ENCODE measurements at places on chromosomes 7 and 10. TPM values are rescaled to one million over a fixed set of nuclear protein-coding genes. Genes with fewer than 3 reads are reported as not detected.

DNA sequence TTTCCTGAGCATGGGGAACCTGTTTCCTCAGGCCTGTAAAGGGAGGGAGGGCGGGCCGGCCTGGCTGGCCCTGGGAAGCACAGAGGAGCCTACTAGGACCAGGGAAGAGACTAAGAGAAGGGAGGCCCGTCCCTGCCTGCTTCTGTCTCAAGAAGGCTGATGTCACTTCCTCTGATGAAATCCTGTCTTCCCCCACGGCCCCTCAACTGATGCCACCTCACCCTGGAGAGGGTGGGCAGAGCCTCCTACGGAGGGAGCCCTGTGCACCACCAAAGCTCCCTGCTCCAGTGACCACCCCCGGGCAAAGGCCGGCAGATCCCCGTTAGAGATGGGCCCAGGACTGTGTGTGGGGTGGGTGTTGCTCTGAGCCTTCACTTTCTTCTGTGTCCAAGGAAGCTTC lies 1.0 kb upstream of the PILRA start:
- no peak overlapping the region for H3K4me3 ChIP-seq
- H3K36me3 ChIP-seq, result peaks cover 16% of the 10 kb centered on the region
- H3K4me1 ChIP-seq, result peaks cover 8% of the 10 kb centered on the region

- H3K27ac ChIP-seq, result no peak overlapping the region
- no peaks in the 10 kb centered on the region for H3K4me1 ChIP-seq
- no peak for DNase-seq
- peaks cover 11% of the 10 kb centered on the region for H3K27me3 ChIP-seq
Measured at GRCh38 chr10:69213591-69214311, 6.4 kb upstream of the HKDC1 start.

- H3K36me3 ChIP-seq, result no peaks in the 10 kb centered on the region
- no peak overlapping the region for H3K4me3 ChIP-seq
- no peak overlapping the region for H3K27ac ChIP-seq
- DNase-seq, result no peak
- no peaks in the 10 kb centered on the region for H3K27me3 ChIP-seq
Measured at GRCh38 chr10:58982470-58983239, 193.8 kb upstream of the PHYHIPL start.

PIP gene
- not detected for total RNA-seq

- DNase-seq, result peak; percentile 18
- H3K4me3 ChIP-seq, result no peak overlapping the region
- H3K27ac ChIP-seq, result no peak overlapping the region
- H3K4me1 ChIP-seq, result peaks cover 53% of the 10 kb centered on the region
Measured at GRCh38 chr7:2624293-2624886, 7.4 kb upstream of the TTYH3 start.

DNA sequence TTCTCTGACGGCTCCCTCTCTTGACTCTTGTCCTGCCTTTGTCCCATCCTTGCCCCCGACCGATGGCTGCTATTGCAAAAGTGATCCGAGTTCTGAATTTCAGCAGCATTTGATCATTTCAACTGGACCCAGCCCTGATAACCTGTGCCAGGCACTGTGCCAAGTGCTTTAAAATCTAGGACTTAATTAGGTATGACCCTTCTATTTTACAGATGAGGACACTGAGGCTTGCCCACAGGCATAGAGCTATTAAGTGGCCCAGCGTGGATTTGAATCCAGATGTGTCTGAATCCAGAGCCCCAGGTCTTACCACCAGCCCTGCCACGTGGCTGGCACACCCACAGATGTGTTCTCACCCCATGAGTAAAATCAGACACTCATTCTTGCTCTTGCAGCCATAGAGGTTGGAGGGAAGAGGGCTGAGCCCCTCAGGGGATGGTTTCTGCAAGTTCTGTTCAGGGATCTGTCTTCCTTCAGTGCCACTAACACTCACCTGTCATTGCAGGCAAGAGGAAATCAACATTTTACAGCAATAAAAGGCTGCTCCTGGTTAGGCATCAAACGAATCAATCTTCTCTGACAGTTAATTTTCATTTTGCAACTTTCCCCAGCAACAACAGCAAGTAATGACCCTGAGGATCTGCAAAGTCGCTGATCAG lies 101.2 kb downstream of the GRID1 start:
- H3K27ac ChIP-seq, result no peak overlapping the region
- peaks cover 90% of the 10 kb centered on the region for H3K27me3 ChIP-seq
- no peak overlapping the region for H3K4me3 ChIP-seq
- H3K36me3 ChIP-seq, result no peaks in the 10 kb centered on the region
- no peak for DNase-seq
- peaks cover 10% of the 10 kb centered on the region for H3K4me1 ChIP-seq

DNA sequence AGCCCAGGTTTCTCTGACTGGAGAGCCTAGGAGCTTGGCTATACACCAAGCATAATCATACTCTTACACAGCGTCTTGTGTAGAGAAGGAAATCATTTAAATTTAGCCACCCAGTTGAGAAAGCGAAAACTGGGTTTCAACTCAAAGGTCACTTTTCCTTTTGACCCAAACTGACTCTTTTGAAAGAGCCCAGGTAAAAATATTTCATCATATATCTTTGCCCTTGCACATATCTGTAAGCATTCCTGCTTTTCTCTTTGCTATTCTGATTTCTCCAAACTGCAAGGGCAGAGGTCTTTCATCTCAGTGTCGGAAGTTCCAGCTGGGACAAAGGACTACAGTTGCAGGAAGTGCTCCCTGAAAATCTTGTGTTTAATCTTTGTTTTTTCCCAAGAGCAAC lies 22.0 kb upstream of the ABCB4 start:
- H3K27me3 ChIP-seq, result no peaks in the 10 kb centered on the region
- no peaks in the 10 kb centered on the region for H3K4me1 ChIP-seq
- no peak overlapping the region for H3K4me3 ChIP-seq
- no peaks in the 10 kb centered on the region for H3K36me3 ChIP-seq
- no peak for DNase-seq
- H3K27ac ChIP-seq, result no peak overlapping the region

SPDYE11 gene
- total RNA-seq, result not detected

TLL2 gene
- 7.0 TPM for total RNA-seq

- H3K27me3 ChIP-seq, result peaks cover 3% of the 10 kb centered on the region
- H3K36me3 ChIP-seq, result no peaks in the 10 kb centered on the region
- DNase-seq, result no peak
- no peak overlapping the region for H3K4me3 ChIP-seq
- H3K27ac ChIP-seq, result no peak overlapping the region
- peaks cover 16% of the 10 kb centered on the region for H3K4me1 ChIP-seq
Measured at GRCh38 chr10:122640921-122641320, 58.7 kb downstream of the C10orf120 start.

- no peak overlapping the region for H3K4me3 ChIP-seq
- H3K27me3 ChIP-seq, result no peaks in the 10 kb centered on the region
- no peak overlapping the region for H3K27ac ChIP-seq
Measured at GRCh38 chr7:24786941-24787340, 29.7 kb upstream of the GSDME start.

GRCh38 chr10:78785066-78785465 lies 283.7 kb upstream of the ZMIZ1 start:
- peaks cover 30% of the 10 kb centered on the region for H3K4me1 ChIP-seq
- no peaks in the 10 kb centered on the region for H3K27me3 ChIP-seq
- no peaks in the 10 kb centered on the region for H3K36me3 ChIP-seq
- DNase-seq, result no peak
- H3K4me3 ChIP-seq, result no peak overlapping the region
- no peak overlapping the region for H3K27ac ChIP-seq

GRCh38 chr7:140018125-140019043 lies 44.4 kb downstream of the PARP12 start:
- no peaks in the 10 kb centered on the region for H3K27me3 ChIP-seq
- H3K36me3 ChIP-seq, result peaks cover 12% of the 10 kb centered on the region
- H3K4me1 ChIP-seq, result no peaks in the 10 kb centered on the region
- DNase-seq, result no peak
- no peak overlapping the region for H3K27ac ChIP-seq

TFR2 gene
- total RNA-seq, result 0.25 TPM

GRCh38 chr7:88111140-88111743 lies 108.6 kb downstream of the SRI start:
- no peak for DNase-seq
- no peaks in the 10 kb centered on the region for H3K36me3 ChIP-seq
- H3K4me3 ChIP-seq, result no peak overlapping the region
- no peak overlapping the region for H3K27ac ChIP-seq

DNA sequence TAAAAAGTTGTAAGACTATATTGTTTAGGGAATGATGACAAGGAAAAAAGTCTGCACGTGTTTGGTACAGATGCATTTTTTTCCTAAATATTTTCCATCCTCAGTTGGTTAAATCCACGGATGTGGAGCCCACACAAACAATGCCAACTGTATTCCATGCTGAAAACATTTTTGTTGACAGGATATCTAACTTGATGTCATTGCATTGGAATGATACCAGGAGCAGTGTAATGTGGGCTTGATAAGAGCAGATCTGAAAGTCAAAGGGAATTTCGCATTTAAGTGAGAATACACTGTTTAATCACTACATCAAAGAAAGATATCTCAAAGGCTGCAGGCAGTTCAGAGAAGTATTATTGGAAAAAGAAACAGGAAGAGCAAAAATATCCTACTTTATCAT lies 49.5 kb upstream of the TMEM140 start:
- no peaks in the 10 kb centered on the region for H3K36me3 ChIP-seq
- H3K27me3 ChIP-seq, result no peaks in the 10 kb centered on the region
- DNase-seq, result no peak

SRRM3 gene
- 6.1 TPM for total RNA-seq

NPY gene
- not detected for total RNA-seq

CALCR gene
- 0.08 TPM for total RNA-seq

- H3K27ac ChIP-seq, result peak overlapping the region; percentile 68
- no peak for DNase-seq
- H3K4me1 ChIP-seq, result peaks cover 41% of the 10 kb centered on the region
- no peaks in the 10 kb centered on the region for H3K36me3 ChIP-seq
- H3K27me3 ChIP-seq, result no peaks in the 10 kb centered on the region
Measured at GRCh38 chr7:25613912-25614311, 385.6 kb upstream of the NPVF start.

CYP2C19 gene
- total RNA-seq, result not detected

DNA sequence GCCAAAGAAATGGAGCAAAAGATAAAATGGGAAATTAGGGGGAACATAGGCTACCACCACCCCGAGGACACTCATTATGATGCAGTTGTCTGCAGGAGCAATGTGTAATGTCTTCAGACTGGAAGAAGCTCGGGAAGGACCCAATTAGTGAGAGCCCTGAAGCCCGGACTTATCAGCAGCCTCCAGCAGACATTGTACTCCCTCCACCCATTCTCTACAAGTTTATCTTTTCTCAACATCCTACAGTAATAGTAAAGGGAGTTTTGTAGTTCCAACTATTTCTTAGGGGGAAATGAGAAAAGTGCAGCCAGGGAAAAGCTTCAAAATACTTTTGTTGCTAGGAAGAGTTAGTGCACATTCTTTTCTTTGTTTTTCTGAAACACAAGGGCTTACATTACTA lies 657.3 kb upstream of the COBL start:
- H3K4me1 ChIP-seq, result no peaks in the 10 kb centered on the region
- H3K36me3 ChIP-seq, result no peaks in the 10 kb centered on the region
- DNase-seq, result no peak
- H3K27ac ChIP-seq, result no peak overlapping the region

- peaks cover 15% of the 10 kb centered on the region for H3K4me1 ChIP-seq
- H3K27ac ChIP-seq, result no peak overlapping the region
- no peaks in the 10 kb centered on the region for H3K36me3 ChIP-seq
- H3K4me3 ChIP-seq, result no peak overlapping the region
Measured at GRCh38 chr10:24858288-24859270, 93.8 kb downstream of the PRTFDC1 start.

DNA sequence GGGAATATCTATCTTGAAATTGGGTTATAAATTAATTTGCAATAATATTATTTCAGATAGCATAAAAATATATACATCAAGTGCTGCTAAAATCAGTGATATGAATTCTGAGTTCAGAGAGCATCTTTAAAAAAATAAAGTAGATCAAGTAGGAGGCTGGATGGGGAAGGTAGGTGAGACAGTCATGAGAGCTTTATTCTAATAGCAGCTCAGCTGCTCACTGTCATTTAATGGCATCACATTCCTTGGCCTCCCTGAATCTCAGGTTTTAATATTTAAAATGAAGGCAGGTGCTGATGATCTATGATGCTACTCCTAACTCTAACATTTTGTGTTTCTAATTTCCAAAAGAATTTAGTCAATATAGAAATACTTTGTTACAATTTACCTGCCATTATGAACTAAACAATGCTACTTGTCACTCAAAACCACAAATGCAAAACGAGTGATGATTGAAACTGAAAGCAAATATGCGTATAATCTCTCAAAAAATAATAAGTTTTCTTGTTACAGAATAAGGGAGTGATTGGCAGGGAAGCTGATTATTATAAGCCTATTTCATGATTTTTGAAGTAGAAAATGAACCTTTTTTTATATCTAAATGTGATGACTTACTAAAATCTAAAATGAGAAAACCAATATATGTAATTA lies 147.6 kb upstream of the CSTF2T start:
- no peaks in the 10 kb centered on the region for H3K36me3 ChIP-seq
- no peak overlapping the region for H3K4me3 ChIP-seq
- no peaks in the 10 kb centered on the region for H3K27me3 ChIP-seq
- DNase-seq, result no peak
- no peaks in the 10 kb centered on the region for H3K4me1 ChIP-seq

DNA sequence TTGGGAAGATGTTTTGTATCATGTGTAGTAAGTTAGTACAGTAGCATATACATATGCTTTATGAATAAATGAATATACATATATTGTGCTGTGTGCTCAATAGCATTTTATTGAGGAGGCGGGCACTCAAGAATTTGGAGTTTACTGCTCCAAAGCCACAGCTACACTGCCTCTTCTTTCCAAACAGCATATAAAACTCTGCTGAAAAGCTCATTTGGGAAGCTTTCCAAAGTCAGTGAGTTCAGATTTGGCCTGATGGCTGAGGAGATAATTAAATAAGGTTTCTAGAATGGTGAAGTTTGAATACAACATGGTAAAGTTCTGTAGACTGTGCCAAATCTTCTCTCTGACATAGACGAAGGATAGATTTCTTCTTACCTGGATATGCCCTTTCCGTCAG lies 29.8 kb downstream of the CDK1 start:
- peaks cover 17% of the 10 kb centered on the region for H3K4me1 ChIP-seq
- H3K27ac ChIP-seq, result no peak overlapping the region
- no peak for DNase-seq
- no peak overlapping the region for H3K4me3 ChIP-seq
- H3K36me3 ChIP-seq, result no peaks in the 10 kb centered on the region
- no peaks in the 10 kb centered on the region for H3K27me3 ChIP-seq

TMEM236 gene
- total RNA-seq, result 0.66 TPM

GRCh38 chr10:97538411-97538810 lies 34.2 kb upstream of the ANKRD2 start:
- no peaks in the 10 kb centered on the region for H3K27me3 ChIP-seq
- H3K36me3 ChIP-seq, result no peaks in the 10 kb centered on the region
- peaks cover 54% of the 10 kb centered on the region for H3K4me1 ChIP-seq
- DNase-seq, result no peak

GRCh38 chr7:3453398-3453797 lies 152.3 kb downstream of the SDK1 start:
- peaks cover 6% of the 10 kb centered on the region for H3K27me3 ChIP-seq
- H3K36me3 ChIP-seq, result no peaks in the 10 kb centered on the region
- H3K4me3 ChIP-seq, result no peak overlapping the region

GRCh38 chr10:35043796-35044344 lies 46.3 kb downstream of the CUL2 start:
- H3K27ac ChIP-seq, result no peak overlapping the region
- H3K27me3 ChIP-seq, result no peaks in the 10 kb centered on the region
- no peak overlapping the region for H3K4me3 ChIP-seq
- H3K4me1 ChIP-seq, result peaks cover 5% of the 10 kb centered on the region
- peaks cover 60% of the 10 kb centered on the region for H3K36me3 ChIP-seq
